ENCODE measurements at places on chromosomes 6 and 20.

DNA sequence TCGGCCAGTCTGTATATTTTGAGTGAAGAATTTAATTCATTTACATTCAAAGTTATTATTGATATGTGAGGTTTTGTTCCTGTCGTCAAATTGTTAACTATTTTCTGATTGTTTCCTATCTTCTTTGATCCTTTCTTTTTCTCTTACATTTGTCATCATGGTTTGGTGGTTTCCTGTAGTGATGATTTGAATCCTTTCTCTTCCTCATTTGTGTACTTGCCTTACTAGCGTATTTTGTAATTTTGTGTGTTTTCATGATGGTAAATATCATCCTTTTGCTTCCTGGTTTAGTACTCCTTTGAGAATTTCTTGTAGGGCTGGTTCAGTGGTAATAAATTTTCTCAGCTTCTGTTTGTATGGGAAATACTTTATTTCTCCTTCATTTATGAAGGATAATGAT is 151.7 kb upstream of the CEP162 start:
- DNase-seq: no peak

DNA sequence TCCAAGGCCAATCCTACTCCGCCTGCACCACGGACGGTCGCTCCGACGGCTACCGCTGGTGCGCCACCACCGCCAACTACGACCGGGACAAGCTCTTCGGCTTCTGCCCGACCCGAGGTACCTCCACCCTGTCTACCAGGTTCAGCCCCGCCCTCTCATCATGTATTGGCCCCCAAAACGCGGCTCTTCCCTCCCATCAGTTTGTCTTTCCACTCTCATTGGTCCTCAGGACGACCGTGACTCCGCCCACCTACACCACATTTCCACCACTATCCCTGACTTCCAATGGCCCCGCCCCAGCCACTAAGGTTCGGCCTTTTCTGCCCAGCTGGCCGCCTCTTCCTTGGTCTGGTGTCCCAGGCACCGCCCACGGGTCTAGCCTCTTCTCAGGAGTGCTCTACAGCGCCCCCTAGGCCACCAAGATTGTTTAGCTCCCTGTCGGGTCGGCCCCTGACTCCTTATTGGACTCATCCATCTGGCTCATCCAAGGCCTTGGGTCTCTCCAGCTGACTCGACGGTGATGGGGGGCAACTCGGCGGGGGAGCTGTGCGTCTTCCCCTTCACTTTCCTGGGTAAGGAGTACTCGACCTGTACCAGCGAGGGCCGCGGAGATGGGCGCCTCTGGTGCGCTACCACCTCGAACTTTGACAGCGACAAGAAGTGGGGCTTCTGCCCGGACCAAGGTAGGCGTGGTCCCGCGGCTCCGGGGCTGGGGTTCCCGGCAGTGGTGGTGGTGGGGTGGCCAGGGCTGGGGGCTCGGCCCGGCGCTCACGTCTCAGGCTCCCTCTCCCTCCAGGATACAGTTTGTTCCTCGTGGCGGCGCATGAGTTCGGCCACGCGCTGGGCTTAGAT is 3.1 kb downstream of the MMP9 start:
- DNase-seq: no peak

GRCh38 chr6:113529196-113529595 is 327.9 kb upstream of the MARCKS start:
- DNase-seq: no peak

DNA sequence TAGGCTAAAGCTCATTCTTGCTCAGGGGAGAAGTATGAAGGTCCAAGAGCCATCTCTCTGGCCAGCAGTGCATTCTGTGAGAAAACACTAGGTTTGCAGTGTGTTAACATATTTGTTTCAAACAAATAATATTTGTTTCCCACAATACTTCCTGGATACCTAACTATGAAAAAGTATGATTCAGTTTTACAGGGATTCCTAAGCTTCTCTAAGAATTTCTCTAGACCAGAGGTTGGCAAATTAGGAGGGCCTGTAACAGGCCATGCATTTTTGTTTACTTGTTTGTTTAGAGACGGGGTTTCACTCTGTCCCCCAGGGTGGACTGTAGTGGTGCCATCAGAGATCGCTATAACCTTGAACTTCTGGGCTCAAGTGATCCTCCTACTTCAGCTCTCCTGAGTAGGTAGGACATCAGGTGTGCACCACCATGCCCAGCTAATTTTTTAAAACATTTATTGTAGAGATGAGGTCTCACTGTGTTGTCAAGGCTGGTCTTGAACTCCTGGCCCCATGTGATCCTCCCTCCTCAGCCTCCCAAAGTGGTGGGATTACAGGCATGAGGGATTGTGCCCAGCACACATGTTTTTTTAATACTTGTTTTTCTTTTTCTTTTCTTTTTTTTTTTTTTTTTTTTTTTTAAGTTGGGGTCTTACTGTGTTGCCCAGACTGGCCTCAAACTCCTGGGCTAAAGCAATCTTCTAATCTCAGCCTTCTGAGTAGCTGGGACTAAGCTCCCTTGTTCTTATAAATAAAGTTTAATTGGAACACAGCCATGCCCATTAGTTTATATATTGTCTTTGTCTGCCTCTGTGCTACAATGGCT is 71.7 kb downstream of the ADGRG6 start:
- DNase-seq: no peak

DNA sequence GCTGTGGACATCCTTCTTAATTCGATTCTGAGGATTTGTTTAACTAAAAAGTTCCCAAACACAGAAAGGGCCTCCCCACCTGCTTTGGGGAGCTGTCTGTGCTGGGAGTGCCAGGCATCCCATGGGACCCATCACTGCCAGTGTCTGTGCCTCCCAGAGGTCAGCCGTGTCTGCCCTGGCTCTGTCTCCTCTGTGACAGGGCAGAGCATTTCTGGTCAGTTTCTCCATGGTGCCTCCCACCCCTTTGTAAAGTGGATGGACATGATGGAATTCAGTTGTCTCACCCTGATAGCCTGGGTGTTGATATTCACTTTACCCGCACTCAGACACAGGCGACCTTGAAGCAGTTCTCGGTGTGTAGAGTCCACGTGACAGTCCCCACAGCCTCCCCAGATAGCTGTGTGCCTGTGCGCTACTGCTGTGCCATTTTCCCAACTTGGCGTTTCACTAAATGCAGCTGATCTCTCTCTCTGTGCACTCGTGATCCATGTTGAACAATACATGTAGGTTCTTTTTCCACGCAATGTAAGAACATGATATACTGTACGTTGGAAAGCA is 70.5 kb downstream of the CDS2 start:
- no peak for DNase-seq

Measured in thymus (tissue), 14 donors.